ENCODE measurements at places on chromosomes 2 and 18. TPM values are rescaled to one million over a fixed set of nuclear protein-coding genes. Genes with fewer than 3 reads are reported as not detected.

Gene ALPP
- total RNA-seq, result not detected

- DNase-seq, result no peak
Measured at GRCh38 chr2:223566396-223566795, 35.8 kb downstream of the SCG2 start.

DNA sequence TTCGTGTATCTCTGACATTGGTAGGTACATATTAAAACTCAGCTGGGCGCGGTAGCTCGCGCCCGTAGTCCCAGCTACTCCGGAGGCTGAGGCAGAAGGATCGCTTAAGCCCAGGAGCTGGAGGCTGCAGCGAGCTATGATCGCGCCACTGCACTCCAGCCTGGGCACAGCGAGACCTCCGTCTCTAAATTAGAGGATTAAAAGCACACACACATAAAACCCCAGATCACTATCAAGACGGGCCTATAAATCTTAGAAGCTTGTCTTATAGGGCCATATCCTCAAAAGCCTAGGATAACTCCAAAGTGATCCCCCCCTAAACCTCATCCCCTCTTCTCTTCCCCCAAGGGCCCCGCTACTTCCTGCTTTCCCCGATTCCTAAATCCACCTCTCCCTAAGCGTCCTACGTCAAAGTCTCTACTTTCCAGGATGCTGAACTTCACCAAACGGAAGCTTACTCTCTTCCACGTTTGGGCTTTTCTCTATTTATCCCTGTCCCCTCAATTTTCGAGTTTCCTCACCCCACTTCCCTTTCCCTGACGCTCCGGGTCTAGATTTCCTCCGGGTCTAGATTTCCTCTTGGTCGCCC is 707 bp downstream of the KRCC1 start:
- no peak for DNase-seq

- no peak for DNase-seq
Measured at GRCh38 chr18:63199743-63200241, 119.8 kb downstream of the BCL2 start.
